ENCODE measurements at places on chromosomes 2 and 18.

- DNase-seq, result no peak
Measured at GRCh38 chr2:40373111-40373510, 78.8 kb downstream of the SLC8A1 start.

DNA sequence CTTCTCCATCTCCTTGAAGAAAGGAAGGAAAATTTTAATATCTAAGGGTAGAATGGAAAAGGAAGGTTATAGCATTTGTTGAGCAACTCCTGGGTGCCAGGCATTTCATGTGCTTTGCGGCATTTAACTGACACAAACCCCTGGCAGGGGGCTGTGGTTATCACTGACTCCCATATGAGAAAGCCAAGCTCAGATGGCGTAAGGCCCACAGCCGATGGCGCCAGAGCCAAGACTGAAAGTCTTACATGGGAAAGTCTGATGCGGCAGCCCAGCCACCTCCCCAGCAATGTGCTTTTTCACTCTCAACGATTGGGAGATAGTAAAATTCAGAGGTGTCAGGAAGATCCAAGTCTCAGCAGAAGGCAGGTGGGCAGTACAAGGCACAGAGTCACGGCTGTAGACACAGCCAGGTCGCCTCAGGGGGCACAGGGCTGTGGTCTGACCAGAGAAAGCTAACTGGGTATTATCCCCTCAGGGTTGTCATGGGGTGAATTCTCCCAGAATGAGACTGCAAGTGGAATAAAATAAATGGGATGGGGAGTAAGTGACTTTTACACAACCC, 324.2 kb upstream of the NCKAP5 start:
- no peak for DNase-seq

- DNase-seq, result no peak
Measured at GRCh38 chr2:58916063-58916462, 674.9 kb upstream of the FANCL start.

DNA sequence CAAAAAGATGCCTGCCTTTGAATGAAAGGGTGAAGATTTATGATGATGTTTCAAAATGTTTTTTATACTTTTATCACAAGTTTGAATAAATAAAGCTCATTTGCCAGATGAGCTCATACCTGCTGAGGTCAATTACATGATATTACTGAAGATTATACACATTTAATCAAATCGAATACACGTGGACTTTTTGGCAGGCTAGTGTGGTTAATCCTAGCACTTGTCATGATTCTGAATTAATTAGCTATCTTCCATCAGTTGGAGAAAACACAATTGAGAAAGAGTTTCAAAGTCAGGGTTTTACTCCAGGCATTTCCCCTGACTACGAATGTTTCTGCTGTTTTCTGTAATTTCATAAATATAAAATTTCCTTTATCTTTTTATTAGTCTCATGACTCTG, 54.4 kb downstream of the LRPPRC start:
- DNase-seq, result no peak

- DNase-seq, result no peak
Measured at GRCh38 chr2:16014041-16014787, 73.9 kb downstream of the MYCN start.

All from stimulated activated CD8-positive, alpha-beta memory T cell treated with anti-CD3 and anti-CD28 coated beads, Interleukin-7, amount 100 ng/mL, for 1 hour (primary cell).